ENCODE measurements at places on chromosomes 4 and X.

- DNase-seq, result no peak
These were observed 21.7 kb downstream of the DDIT4L start for GRCh38 chr4:100168521-100168920.

- DNase-seq, result no peak
These were observed 14.1 kb downstream of the S100G start for GRCh38 chrX:16664074-16664473.

DNA sequence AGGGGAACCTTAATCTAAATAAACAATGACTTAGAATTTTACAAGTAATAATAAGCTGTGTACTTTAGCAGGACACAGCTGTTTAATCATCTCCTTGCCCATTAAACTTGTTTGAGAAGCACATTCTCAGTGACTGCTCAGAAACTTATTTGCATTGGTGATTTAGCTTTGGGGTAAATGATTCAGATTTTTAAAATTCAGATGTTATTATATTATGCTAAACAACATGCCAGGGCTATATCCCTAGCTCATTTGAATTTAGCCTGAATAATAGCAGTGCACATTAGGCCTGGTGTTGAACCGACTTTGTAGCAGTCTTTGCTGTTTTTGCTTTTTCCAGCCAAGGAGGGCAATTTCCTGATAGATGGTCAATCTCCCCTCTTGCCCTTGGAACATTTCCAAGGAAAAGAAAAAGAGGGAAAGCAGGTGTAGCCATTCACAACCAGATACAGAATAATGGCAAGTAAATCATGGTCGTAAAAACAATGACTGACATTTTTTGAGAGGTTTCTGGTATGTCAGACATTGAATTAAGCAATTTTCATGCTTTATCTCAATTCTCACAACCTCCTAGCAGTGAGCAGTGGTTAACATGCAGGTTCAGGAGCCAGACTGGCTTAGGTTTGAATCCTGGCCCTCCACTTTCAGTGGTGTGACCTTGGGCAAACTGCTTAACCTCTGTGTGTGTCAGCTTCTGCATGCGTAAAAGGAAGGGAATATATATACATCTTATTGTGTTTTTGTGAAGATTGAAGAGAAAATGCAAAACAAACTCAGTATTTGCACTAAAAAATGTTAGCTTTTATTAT lies 16.8 kb downstream of the ARHGEF38 start:
- no peak for DNase-seq

DNA sequence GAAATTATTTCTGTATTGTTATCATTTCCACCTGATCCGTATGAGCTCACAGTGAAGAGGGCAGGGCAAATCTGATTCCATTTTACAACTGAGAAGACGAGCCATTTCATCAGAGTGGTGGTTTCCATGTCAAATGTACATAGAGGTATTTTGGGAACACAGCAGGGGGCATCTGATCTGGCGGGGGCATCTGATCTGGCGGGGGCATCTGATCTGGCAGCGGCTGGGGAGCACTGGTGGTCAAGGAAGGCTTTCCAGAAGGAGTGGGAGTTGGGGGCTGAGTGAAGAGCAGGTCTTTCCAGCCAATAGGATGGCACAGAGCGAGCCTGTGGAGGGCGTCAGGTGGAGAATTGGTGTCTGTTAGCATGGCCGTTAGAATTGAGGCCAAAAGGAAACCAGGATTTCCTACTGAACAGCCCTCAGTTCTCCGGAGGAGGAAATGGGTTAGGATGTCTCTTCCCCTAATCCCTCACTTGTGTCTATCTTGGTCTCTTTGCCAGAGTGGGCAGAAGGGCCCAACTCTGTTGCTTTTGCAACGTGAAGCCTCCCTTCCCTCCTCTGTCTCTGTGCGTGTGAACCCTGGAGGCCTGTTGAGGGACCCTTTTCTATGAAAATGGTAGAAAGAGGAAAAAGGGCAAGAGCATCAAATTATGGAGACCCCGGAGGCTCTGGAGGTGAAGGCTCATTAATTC lies 41.3 kb downstream of the RHOH start:
- DNase-seq, result no peak

DNA sequence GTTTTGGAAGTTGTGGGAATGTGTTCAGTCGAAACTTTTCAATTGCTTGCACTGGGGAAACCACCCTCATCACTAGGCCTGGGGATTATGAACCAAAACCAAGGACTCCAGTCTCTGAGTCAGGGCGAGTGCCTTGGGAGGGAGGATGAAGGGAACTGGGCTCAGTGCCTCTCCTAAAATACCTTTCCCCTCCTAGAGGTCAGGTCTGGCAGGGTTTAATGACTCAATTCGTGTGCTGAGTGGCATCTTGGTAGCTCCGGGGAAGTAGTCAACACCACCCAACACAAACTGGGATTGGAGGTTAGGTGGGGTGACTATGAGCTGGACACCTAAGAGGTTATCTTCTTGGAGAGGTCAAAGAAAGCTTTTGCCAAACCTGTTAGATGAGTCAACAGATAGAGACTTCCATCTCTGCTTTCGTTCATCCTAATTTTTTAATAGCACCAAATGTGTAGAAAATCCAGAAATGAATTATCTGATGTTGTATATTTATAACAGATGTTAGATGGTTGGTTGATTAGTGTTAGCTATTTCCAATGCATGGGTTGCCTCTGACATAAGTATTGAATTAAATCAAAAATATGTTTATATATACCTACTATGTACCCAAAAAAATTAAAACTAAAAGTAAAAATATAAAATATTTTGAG lies 202.8 kb downstream of the SHROOM3 start:
- no peak for DNase-seq

DNA sequence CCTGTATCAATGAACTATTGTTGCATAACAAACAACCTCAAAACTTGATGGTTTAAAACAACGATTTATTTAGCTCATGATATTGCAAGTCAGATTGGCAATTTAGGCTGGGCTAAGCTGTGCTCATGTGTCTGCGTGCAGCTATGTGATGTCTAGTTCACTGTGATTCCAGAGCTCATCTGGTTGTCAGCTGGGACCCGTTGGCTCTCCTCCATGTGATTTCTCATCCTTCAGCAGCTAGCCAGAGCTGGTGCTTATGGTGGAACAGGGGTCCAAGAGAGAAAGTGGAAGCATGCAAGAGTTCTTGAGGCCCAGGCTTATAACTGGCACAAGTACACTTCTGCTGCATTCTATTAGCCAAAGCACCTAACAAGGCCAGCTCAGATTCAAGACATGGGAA lies 28.8 kb upstream of the TRPC3 start:
- DNase-seq, result no peak

DNA sequence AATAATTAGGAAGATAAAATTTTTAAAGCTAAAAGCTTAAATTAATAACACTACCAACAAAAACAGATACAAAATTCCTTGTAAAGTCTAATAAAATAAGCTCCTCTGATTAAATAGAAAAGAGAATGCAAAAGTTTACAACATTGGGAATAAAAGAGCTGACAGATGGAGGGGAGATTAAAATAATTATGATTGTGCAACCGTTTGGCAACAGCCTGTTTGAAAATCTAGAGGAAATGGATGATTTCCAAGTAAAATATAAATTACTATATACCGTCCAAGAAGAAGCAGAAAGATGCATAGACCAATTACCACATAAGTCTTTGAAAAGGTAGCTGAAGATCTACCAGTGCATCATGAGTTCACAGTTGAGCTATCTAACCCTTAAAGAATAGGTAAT lies 46.4 kb upstream of the VBP1 start:
- DNase-seq, result no peak

GRCh38 chrX:48498374-48498809 lies 10.4 kb upstream of the PORCN start:
- DNase-seq, result no peak

DNA sequence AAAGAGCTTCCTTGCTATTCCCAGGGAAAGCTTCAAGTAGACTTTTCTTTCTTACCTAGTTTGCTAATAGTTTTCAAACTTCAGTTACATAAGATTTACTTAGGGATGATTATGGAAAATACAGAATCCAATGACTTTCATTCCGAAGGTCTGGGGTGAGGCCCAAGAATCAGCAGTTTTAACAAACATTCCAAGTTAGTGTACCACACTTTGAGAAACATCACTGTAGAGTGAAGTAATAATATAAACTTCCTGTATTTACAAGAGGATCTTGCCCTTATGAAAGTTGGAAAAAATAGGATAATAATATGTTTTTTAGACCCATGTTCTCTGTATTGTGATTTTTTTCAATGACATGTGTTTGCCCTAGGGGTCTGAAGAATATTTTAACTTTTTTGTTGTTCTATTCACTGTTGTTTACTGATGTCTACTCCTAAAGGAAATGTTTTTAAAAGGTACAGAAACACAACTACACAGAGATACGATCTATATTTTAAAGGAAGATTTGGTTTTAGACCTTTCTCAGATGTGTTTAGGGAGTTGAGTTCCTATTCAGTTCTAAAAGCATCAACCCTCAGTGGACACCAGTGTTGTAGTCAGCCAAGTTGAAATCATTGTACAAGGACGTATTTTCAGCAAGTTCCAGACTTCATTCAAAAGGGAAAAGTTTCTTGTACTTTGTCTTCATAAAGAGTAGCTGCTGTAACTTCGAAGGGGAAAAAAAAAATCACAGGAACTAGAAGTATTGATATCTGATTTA lies 295.8 kb upstream of the SLC7A11 start:
- DNase-seq, result no peak

DNA sequence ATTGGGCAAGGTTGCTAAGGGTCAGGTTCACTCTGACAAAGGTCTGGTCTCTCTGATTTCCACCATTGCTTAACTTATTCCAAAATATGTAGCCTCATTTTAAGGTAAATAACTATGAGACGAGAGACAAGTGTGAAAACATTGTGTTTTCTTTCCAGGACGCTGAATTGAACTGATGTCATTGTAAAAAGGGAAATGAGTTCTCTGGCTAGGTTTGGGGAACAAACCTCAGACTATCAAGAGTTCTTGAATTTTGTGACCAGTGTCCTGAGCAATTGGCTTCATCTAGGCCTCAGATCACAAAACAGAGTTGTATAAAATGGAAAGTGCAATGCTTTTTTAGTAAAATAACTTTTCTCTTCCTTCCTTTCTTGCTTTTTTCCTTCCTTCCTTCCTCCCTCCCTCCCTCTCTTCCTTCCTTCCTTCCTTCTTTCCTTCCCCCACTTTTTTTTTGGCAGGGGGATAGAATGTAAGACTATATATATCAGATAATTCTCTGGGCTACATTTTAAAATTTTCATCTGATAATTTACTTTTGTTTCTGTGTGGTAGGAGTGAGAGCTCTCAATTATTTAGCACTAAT lies 30.8 kb upstream of the CXCL8 start:
- DNase-seq, result no peak

GRCh38 chr4:158610790-158611189 lies 60.9 kb downstream of the C4orf46 start:
- DNase-seq, result no peak

GRCh38 chr4:98658287-98659105 lies at the start of gene TSPAN5:
TSPAN5 (minus strand) TSS chr4:98658611.
- peak; percentile 76 for DNase-seq

DNA sequence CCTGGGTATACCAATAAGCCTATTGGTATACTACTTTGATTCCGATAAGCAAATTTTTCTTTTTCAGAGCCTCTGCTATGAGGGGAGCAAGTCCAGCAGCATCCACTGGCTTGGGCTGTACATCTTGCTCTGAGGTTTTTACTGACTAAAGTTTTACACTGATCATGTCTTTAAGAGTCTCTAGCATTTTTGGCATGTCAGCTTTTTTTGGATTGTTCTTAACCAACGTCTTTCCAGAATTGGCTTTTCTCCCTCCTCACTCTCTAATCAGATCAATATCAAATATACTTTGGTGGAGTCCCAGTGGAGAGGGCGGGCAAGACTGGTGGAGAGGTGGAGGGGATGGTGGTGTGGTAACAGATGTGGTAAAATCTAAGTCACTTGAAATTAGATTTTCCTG lies 196.8 kb downstream of the HEPH start:
- DNase-seq, result no peak

GRCh38 chrX:137290011-137290410 lies 256.2 kb upstream of the GPR101 start:
- no peak for DNase-seq

GRCh38 chr4:30912098-30912714 lies 192.0 kb downstream of the PCDH7 start:
- no peak for DNase-seq

DNA sequence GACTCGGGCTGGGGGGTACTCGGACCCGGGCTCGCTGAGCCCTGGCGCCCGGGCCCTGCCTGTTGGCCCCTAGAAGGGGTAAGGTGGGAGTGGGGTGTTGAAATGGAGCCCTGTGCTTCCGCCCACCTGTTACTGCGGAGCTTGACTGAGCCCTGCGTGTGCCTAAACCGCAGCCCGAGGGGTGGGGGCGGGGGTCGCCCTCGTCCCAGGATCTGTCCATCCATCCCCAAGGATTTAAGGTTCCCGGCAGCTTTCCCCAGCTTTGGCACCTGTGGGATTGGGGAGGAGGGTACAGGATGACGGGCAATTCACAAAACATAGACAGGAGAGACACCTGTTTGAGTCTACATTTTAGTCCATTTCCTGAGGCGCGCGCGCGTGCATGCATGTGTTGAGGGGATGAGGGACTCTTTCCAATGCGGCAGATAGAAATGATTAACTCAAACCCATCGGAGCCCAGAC lies 779 bp downstream of the GABRQ start:
- no peak for DNase-seq

- DNase-seq, result no peak
These were observed 41.6 kb downstream of the MTM1 start for GRCh38 chrX:150610043-150610442.

DNA sequence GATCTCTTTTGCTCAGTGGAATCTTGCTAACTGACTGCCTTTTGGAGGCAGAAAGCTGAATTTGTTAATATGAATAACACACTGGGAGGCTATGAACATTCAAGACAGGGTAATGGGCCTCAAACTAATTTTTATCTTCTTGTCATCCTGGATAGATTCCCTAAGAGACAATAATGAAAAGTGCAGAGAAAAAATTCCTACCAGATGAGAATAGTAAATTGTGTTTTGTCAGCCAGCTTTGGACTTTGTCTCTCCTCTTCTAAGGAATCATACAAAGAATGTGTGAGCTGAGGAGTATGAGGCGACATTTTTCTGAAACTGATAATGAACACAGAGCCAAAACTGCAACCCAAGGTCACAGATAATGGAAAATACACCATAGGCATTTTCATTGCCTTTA lies 649.3 kb downstream of the IQCM start:
- no peak for DNase-seq

- DNase-seq, result no peak
These were observed 109.5 kb upstream of the MYOZ2 start for GRCh38 chr4:119025916-119026661.

DNA sequence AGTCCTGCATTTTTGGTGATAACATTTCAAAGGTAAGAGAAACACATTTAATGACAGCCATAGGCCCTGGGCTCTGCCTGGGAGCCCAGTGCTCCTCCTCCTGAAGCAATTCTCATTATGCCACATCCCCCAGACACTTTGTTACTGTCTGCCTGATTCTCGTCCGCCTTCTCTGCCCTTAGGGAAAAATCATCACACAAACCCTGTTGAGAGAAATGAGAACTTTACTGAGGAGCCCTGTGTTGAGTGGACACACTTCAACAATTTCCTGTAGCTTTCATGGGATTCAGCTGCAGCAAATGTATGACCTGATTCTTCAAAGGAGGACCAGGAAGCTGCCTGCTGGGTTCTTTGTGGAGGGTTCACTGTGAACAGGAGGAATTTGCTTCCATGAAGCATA lies 566.5 kb upstream of the FRG1 start:
- DNase-seq, result no peak

Data from central memory CD4-positive, alpha-beta T cell (primary cell).